Stimulated activated CD4-positive, alpha-beta T cell treated with anti-CD3 and anti-CD28 coated beads, Interleukin-4, amount 100 ng/mL, for 24 hours (primary cell): ENCODE measurements at places on chromosomes 13 and 19.

GRCh38 chr19:42436006-42436405 is 6.7 kb downstream of the CXCL17 start:
- DNase-seq: no peak

GRCh38 chr13:111129465-111130115 is 14.5 kb downstream of the ARHGEF7 start:
- no peak for DNase-seq

DNA sequence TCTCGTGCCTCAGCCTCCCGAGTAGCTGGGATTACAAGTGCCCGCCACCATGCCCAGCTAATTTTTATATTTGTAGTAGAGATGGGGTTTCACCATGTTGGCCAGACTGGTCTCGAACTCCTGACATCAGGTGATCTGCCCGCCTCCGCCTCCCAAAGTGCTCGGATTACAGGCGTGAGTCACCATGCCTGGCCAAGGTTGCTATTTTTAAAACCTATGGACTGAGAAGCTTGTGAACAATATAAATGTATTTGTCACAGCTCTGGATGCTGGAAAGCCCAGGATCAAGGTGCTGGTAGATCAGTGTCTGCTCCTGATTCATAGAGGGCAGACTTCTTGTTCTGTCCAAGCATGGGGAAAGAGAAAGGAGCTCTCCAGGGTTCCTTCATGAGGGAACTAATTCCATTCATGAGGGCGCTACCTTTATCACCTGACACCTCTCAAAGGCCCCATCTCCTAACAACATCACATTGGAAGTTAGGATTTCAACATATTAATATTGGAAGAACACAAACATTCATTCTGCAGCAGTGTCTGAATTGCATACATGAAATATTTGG is 16.1 kb downstream of the CARD8 start:
- no peak for DNase-seq

DNA sequence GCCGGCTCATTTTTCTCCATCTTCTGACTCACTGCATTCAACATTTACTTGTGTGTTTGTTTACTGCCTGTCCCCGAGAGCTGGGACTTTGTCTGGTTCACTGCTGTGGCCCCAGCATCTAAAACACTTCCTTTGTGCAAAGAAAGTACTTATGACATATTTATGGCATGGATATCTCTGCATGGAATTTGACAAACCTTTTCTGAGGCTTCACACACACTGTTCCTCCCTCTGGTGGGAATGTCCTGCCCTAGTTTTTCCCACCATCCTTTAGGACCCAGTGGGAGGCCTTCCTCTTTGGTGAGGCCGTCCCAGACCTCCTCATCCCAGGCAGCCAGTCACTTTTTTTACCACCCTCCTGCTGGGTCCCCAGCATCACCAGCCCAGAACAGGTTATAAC is 1.4 kb upstream of the SRRM5 start:
- no peak for DNase-seq

- DNase-seq: no peak
These were observed 135.7 kb downstream of the USP12 start for GRCh38 chr13:27035892-27036235.

DNA sequence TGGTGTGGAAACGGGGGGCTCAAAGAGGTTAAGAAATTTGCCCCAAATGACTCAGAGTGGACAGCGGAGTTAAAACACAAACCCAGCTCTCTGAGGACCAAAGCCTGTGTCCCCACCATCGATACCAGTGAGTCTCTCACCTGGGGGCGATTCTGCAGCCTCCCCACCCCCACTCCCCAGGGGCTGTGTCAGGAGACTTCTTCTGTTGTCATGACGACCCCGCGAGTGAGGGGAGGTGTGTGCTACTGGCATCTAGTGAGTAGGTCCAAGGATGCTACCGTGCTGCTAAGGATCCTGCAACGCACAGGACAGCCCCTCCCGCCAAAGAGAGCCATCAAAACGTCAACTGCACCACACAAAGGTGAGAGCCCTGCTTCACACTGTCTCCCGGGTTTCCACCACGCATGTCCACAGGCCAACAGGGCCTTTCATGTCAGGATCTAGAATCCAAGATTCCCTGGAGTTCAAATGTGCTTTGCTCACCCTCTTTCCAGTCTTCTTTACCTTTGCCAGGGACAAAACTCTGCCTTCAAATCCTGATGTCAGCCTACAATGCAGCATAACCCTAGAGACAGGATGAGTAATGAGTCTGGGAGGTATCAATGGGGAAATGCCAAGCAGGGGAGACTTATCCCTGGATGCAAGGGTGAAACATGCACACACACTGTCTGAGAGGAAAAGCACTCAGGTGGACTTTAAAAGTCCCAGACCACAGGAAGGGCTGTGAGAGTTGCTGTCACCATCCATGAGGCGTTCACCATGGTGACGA is 3.9 kb downstream of the RANBP3 start:
- no peak for DNase-seq

GRCh38 chr19:15563931-15564330 is 51.1 kb upstream of the CYP4F8 start:
- no peak for DNase-seq

DNA sequence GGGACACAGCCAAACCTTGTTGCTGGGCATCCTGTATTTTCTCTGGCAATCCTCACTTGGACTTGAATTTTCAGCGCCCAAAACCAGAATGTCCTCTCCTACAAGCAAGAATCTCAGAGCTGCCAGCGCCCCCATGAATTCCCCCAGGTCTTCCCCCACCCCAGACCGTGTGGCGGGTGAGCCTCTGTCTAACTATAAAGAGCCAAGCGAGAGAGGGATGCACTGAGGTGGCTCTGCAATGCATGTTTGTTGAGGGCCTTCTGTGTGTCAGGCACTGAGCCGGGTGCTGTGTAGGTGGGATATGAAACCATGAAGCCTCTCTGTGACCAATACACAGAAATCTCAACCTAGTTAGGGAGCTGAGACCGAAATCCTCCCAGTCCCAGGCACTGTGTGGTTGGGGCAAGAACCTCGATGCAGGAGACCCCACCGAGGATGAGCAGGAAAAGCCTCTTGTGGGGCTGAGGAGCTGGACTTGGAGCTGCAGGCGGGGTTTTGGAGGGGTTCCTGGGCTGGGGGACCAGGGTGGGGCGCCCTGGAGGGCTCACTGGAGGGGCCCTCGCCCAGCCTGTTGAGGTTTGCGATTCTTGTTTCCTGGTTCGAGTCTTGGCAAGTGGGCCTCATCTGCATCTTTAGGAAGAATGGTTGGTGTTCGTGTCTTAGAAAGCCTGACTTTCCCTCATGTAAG is 12.4 kb upstream of the PROZ start:
- DNase-seq: no peak

- DNase-seq: peak; percentile 49
These were observed 21.6 kb downstream of the MAST3 start for GRCh38 chr19:18119013-18119716.

DNA sequence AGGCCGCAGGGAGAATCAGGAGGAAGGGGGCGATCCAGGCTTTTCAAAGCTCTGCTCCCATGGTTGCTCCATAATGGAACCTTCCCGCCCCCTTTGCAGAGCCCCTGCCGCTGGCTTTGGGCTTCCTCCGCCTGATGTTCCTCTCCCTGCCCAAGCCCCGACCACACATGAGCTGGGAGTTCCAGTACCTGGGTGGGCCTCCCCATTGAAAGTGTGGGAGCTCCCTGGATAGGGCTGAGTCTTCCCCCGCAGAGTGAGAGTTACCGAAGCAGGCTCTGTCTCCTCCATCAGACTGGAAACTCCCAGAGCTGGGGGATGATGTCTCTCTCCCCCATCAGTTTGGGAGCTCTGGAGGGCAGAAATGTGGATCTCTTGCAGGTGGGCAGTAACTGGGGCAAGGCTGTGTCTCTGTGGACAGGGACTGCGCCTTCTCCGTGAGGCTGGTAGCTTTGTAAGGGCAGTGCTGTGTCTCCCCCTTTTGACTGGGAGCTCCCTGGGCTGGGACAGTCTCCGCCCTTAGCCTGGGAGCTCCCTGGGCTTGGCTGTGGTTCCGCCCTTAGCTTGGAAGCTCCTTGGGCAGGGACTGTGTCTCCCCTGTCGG is 722 bp downstream of the DCAF15 start:
- DNase-seq: peak; percentile 9

GRCh38 chr19:41627966-41628675 is 1.2 kb upstream of the CEACAM4 start:
- no peak for DNase-seq

DNA sequence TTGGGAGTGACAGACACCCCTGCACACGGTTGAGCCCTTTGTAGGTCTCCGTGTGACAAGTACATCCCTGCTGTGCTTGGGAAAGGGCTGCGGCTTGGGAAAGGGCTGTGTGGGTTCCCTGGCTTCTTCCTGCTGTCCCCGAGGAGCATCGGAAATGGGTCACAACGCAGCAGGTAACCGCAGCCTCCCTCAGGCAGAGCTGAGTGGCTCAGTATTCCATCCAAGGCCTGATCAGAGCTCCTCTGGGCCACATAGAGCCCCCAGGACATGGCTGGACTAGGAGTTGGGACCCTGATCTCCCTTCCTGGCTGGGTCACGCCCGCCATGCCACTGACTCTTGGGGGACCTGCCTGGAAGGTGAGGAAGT is 16.3 kb downstream of the TECR start:
- no peak for DNase-seq

GRCh38 chr13:90402613-90403012 is 944.9 kb upstream of the MIR17HG start:
- no peak for DNase-seq

DNA sequence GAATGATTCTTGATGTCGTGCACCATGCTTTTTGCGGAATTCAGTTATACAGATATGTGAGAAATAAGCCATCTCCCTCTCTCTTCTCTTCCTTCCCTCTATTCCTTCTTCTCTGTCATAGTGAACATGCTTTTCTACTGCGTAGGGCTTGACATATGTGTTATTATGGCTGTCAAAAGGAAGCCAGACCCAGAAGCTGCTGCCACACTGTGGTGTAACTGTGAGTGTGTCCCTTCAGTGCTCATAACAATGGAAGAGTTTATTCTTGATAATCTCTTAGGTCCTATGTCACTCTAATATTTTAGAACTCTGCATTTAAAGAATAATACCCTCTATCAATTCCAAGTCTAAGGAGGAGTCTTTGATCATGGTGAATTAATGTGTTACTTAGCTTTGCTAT is 208.9 kb upstream of the TMTC4 start:
- no peak for DNase-seq

DNA sequence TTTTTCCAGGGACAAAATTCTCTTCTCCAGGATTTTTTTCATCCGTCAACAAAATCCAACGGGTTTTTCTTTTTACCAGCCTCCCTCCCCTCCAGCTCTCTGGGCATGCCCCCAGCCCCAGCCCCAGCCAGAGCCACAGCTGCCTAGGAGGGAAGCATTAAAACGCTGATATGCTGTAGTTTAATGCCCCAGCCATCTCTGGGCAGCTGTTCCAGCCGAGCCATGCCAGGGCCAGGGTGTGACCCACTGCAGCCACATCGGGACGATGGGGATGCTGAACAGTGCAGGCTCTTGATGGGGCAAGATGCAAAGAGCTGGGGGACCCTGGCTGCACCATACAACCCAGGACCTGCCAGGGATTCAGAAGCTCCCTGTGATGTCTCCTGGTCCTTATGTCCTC is 32.1 kb downstream of the TSHZ3 start:
- DNase-seq: no peak

- no peak for DNase-seq
These were observed 4.5 kb downstream of the SPART start for GRCh38 chr13:36341718-36342117.

GRCh38 chr13:112053167-112053743 is 13.7 kb upstream of the SOX1 start:
- no peak for DNase-seq

- DNase-seq: no peak
These were observed 54.0 kb upstream of the GPR183 start for GRCh38 chr13:99361197-99361596.

- no peak for DNase-seq
These were observed 20.7 kb downstream of the POMP start for GRCh38 chr13:28679628-28680027.

DNA sequence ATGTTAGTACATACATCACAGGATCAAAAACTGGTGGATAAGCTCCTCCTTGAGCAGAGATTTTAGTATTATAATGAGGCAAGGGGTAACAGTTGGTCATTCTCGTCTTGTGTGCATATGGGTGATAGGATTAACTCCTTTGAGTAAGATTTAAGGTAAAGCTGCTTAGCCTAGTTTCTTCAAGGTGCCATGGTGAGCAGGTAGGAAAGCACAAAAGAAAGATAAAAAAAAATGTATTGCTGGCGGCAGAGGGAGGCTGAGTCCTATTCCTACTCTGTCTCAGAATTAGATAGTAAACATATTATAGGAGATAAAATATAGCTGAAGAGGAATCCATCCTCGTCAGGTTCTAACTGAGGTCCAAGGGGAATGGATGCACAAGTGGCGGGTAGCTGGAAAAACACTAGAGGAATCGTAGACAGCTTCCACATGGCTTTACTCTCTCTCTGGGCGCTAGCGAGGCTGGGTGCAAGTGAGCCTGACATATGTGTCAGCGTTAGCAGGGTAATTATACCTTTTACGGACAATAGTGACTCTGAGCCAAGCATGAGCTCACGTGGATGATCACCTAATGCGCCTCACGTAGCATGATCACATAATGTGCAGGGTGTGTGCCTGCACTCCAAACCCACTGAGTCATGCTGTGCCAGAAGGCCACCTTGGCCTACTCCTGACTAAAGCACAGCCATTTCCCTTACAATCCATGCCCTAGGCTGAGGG is 734.3 kb upstream of the MIR17HG start:
- DNase-seq: no peak
